Activated CD8-positive, alpha-beta T cell treated with anti-CD3 and anti-CD28 coated beads for 36 hours (primary cell): ENCODE measurements at places on chromosomes 11 and 22.

GRCh38 chr11:112174789-112175598, at the start of gene BCO2:
BCO2 (plus strand) TSS chr11:112175512; CDS start chr11:112175602, 90 bp downstream.
- peak; percentile 72 for DNase-seq

DNA sequence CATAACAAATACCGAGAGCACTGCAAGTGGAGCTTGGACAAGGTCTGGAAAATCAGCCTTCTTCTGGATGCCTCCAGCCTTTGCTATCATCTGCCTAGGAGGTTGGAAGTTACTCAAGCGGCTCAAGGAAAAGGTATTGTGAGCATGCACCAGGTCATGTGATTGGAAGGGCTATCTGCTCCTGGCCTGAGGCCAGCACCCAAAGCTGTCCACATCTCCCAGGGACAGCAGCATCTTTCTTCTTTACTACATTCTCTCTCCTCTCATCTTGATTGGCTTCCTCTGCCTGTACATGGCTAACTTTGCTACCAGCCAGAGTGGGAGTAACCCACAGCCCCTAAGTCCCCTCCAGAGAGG, 44.2 kb upstream of the AMPD3 start:
- no peak for DNase-seq

- no peak for DNase-seq
Observed at GRCh38 chr11:22520521-22520920, 105.1 kb downstream of the FANCF start.

GRCh38 chr11:45805305-45806071, 539 bp downstream of the SLC35C1 start:
- no peak for DNase-seq

DNA sequence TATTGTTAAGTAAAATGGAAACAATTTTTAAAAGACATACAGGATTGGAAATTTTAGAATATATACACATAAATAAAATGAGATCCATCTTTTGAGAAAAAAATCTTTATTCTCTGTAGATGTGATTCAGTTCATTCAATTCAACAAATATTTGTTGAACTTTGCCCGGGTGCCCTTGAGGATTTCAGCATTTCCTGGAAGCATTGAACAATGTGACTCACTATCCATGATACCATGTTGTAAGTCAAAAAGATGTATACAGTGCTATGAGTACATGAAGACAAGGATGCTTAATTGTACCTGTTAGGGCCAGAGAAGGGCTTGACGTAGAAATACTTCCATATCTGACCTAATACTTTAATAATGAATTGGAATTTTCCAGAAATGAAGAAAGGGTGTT, 353.7 kb downstream of the METTL15 start:
- no peak for DNase-seq

DNA sequence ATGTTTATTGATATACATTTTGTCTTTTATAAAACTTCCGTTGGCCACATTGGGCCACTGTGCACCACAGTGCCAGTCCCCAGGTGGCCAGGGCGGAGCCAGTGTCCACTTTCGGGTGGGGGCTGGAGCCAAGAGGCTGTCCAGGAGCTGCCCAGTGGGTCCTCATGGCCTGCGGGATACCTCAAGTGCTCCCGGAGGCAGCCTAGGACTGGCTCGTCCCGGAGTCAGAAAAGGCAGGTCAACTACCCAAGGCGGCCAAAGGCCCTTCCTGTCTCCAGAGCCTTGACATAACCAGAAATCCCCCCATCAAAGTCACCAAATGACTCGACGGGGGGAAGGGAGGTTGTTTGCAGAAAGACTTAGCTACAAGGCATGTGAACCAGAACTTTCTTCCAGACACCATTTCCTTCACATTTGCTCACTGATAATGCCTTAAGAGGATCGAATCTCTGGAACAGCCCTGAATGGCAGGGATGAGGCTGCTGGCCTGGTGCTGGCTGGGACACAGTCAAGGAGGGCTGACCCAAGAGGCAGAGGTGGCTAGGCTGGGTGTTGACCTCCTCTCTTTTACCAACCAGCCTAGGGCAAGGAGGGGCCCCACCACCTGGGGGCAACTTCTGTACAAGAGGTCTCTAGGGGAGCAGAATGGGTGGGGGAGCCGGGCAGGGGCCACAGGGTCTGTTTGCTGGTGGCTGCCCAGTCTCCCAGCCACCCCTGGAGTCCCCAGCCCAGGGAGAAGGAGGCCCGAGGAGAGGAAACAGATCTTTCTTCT, 8.4 kb downstream of the MRGPRF start:
- DNase-seq = no peak

- no peak for DNase-seq
Observed at GRCh38 chr11:121253951-121254350, 38.6 kb upstream of the SC5D start.
